HFFc6 (cell line): ENCODE measurements at places on chromosomes 5 and 9. TPM values are rescaled to one million over a fixed set of nuclear protein-coding genes. Genes with fewer than 3 reads are reported as not detected.

GRCh38 chr5:115948091-115948534, 14.2 kb upstream of the LVRN start:
- DNase-seq, result no peak
- no peaks in the 10 kb centered on the region; the same call in 1 of the 2 replicates for H3K36me3 ChIP-seq
- H3K4me3 ChIP-seq, result no peak overlapping the region
- no peaks in the 10 kb centered on the region for H3K27me3 ChIP-seq
- peaks cover 36% of the 10 kb centered on the region for H3K4me1 ChIP-seq

DNA sequence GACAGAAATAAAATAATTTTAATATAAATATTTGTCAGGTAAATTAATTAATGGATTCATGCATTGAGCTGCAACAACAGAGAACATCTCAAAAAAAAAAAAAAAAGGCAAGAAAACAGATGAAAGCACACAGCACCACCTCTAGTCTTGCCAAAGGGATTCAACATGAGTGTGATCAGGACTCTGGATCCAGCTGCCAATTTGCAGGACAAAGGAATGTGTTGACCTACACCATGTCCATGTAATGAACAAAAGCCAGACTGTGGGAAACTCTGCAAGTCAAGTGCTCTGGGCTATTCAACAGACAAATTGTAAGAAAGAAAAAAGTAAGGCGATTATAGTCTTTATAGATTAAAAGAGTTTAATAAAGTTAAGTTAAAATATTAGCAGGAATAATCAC, 769.3 kb downstream of the TLR4 start:
- no peak overlapping the region for H3K27ac ChIP-seq
- H3K36me3 ChIP-seq, result no peaks in the 10 kb centered on the region
- no peaks in the 10 kb centered on the region for H3K4me1 ChIP-seq
- no peak for DNase-seq
- H3K27me3 ChIP-seq, result no peaks in the 10 kb centered on the region

GRCh38 chr5:123155446-123155960, 66.5 kb downstream of the PRDM6 start:
- no peaks in the 10 kb centered on the region for H3K36me3 ChIP-seq
- H3K4me1 ChIP-seq, result peaks cover 25% of the 10 kb centered on the region
- H3K27me3 ChIP-seq, result peaks cover 1% of the 10 kb centered on the region
- no peak overlapping the region for H3K27ac ChIP-seq

DNA sequence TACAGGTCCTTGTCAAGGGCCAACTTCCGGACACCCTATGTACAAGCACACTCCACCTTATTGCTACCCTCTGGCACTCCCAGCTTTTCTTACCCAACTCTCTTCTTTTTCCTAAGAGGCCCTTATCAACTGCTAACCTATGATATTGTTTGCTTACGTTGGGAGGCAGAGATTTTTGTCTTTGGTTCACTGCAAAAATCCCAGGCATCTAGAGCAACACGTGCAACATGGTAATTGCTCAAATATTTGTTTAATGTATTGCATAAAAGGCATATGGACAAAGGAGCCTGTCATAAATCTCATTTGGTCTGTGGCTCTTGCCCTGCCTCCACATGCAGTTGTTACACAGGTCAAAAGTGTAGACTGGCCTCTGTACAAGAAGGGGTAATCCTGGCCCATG, 35.8 kb upstream of the ATP10B start:
- H3K4me3 ChIP-seq, result no peak overlapping the region
- peaks cover 1% of the 10 kb centered on the region; the same call in 1 of the 2 replicates for H3K27me3 ChIP-seq
- no peaks in the 10 kb centered on the region for H3K4me1 ChIP-seq
- no peaks in the 10 kb centered on the region for H3K36me3 ChIP-seq

GRCh38 chr5:72507231-72507906, at the start of gene ZNF366:
Gene ZNF366, minus strand, starts transcription at chr5:72507410. Its CDS starts 45,914 bp downstream, at chr5:72461496.
- peaks cover 88% of the 10 kb centered on the region for H3K4me1 ChIP-seq
- peak within 1 kb of the TSS; percentile 37; the same call in 1 of the 2 replicates for H3K27ac ChIP-seq
- no peak for DNase-seq
- H3K36me3 ChIP-seq, result no peaks in the 10 kb centered on the region
- H3K27me3 ChIP-seq, result peaks cover 3% of the 10 kb centered on the region; the same call in 1 of the 2 replicates

DNA sequence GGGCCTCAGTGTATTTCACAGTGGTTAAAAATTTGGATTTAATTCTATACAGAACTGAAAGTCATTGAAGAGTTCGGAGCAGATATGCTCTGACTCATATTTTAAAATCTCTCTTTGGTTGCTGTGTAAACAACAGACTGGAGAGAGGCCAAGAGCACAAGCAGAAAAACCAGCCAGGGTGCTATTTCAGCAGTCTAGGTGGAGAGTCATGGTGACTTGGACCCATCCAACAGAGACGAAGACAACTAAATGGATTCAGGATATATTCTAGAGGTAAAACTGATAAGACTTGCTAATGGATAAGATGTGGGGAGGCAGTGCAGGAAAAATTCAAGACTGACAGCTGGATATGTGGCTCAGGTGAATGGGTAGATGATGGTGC, 168.9 kb downstream of the MAPKAP1 start:
- peaks cover 18% of the 10 kb centered on the region; the same call in 1 of the 2 replicates for H3K4me1 ChIP-seq
- peak; percentile 89 for DNase-seq
- H3K36me3 ChIP-seq, result peaks cover 25% of the 10 kb centered on the region
- peak overlapping the region; percentile 79 for H3K4me3 ChIP-seq

- H3K4me1 ChIP-seq, result no peaks in the 10 kb centered on the region
- H3K27ac ChIP-seq, result no peak overlapping the region
- no peak for DNase-seq
- no peak overlapping the region for H3K4me3 ChIP-seq
- H3K36me3 ChIP-seq, result no peaks in the 10 kb centered on the region
Measured at GRCh38 chr5:153534102-153534501, 43.6 kb downstream of the GRIA1 start.

GRCh38 chr9:88721025-88721424, 186.0 kb downstream of the NXNL2 start:
- no peak overlapping the region for H3K4me3 ChIP-seq
- peaks cover 34% of the 10 kb centered on the region for H3K4me1 ChIP-seq

DNA sequence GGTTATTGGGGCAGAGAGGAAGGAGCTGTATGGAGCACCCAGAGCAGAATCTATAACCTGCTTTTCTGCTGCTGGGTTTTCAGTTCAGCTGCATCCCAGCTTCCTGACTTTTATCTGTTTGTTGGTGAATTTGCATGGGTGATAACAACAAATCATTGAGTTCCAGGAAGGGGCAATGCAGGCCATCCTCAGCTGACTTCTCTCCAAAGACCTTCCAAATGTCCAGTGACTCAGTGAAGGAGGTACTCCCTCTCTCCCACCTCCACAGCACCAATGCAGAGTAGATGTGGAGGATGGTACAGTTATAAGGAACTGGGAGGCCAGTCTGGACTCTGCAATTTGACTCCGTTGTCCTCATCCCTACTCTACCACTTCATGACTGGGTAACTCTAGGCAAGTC, 1.6 kb upstream of the TXN start:
- H3K27me3 ChIP-seq, result peaks cover 8% of the 10 kb centered on the region
- H3K36me3 ChIP-seq, result peaks cover 18% of the 10 kb centered on the region
- H3K4me3 ChIP-seq, result peak overlapping the region; percentile 99; the same call in 1 of the 2 replicates
- peaks cover 59% of the 10 kb centered on the region for H3K4me1 ChIP-seq

DNA sequence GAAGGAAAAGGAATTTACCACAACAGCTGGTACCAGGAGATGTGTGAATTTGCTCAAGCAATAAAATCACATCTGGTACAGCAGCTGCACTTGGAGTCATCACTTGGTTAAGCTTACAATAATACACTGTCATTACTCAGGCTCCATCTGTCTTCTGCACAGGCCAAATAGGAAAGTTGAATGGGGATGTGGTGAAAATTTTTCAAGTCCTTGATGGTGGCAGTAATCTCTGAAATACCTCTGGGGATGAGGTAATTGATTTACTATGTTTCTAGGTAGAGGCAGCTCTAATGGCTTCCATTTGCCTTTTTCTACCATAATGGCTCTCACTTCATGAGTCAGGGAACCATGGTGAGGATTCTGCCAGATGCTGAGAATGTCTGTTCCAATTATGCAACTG, 206.8 kb upstream of the ATP10B start:
- H3K27ac ChIP-seq, result no peak overlapping the region
- peaks cover 2% of the 10 kb centered on the region; the same call in 1 of the 2 replicates for H3K27me3 ChIP-seq
- no peaks in the 10 kb centered on the region for H3K36me3 ChIP-seq
- DNase-seq, result no peak

The BHMT gene
- not detected in 3 replicates for total RNA-seq

The SH3GL2 gene
- 0.09 TPM in 1 of 3 replicates, not detected in the others for total RNA-seq

The CNTNAP3B gene
- not detected in 3 replicates for total RNA-seq

The SLCO4C1 gene
- total RNA-seq, result not detected in 3 replicates

The ANKRD31 gene
- 0.02 to 0.05 TPM in 2 of 3 replicates, not detected in the other for total RNA-seq
